ENCODE measurements at places on chromosomes 4 and X.

DNA sequence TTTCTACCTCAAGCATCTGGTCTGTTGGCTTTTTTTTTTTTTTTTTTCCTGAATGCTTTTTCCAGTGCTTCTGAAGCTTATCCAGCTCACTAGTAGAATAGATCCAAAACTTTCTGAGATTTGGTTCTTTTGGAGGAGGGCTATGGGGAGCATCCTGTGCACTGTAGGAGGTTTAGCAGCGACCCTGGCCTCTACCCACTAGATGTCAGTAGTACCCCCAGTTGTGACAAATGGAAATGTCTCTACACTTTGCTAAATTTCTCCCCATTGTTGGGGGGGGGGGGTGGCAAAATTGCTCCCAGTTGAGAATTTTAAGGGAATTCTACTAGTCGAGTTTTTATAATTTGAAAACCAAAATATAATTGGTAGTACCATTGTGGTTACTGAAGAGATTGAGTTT, 23.0 kb upstream of the PPA2 start:
- no peak for DNase-seq

DNA sequence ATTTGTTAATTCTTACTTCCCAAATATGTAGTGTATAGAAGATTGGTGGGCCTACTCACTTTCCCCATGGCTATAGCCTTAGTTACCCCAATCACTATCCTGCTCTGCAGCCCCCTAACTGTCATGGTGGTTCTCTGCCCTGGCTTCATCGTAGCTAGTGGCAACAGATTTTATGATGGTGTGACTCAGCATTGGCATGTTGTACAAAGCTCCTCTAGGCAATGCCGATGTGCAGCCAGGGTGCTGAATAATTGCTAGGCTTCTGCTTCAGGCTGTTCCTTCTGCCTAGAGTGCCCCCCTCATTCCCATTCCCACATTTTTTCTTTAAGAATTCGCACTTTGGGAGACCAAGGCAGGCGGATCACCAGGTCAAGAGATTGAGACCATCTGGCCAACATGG, 35.2 kb downstream of the AFF2 start:
- DNase-seq = no peak

DNA sequence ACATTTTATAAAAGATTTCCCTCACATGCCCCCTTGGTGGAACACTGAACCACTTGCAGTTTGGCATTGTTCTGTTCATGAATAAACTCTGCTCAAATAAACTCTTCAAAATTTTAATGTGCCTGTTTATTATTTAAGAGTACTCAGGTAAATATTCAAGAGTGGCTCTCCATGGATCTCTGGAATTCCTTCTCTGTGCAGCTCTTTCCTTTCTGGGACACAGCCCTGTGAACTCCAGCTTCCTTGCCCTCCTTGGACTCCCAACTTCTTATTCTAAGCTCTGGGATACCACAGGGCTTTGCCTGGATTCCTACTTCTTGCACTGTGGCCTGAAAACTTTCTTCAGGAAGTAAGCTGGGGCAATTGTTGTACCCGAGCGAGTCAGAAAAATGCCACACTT, 8.3 kb downstream of the BEX3 start:
- DNase-seq = no peak

GRCh38 chr4:102606846-102607450, 105.8 kb downstream of the NFKB1 start:
- no peak for DNase-seq

DNA sequence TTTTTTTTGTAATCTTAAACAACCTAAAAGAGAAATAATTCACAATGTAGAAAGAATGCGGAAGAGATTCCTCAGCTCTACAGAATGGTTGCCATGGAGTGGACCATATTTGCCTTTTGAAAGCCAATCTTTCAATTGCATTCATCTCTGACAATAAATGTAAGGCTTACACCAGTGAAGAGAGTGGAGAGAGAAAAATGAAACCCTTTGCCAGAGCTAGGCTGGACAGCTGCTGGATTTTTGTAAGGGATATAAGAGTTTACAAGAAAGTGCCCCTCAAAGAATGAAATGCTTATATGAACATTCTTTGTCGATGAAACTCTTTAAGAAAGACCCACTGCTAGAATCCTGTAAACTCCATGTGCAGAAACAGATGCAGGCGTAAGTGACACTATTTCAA, 66.0 kb upstream of the FAT1 start:
- no peak for DNase-seq

DNA sequence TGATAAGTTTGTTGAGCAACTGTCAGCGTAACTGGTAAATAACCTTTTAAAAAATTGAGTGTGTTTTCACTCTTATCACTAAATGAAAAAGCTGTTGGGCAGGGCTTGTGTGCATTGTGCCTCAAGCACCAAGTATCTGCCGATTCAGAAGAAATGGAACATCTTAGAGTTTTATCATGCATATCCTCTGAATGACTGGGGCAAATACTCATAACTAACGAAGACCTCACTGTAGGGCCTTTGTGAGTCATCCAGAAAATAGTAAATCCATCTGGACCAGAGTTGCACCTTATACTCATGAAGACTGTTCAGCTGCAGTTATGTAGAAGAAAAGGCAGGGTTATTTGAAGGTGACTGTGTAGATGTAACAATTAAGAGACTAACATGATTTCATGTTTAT, 222.1 kb downstream of the CAMK2D start:
- DNase-seq = no peak

DNA sequence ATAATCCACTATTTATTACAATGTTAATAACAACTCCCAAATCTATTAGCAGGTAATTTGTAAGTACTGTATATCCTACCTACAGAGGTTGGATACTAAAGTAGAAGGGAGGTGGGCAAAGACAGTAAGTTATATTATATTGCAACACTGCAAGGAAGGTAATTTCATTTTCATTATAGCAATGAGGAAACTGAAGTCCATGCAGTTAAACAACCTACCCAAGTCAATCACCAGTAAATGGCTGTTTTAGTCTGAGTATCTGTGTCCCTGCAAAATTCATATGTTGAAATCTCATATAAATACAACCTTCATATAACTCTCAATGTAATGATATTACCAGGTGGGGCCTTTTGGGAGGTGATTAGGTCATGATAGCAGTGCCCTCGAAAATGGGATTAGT, 114.4 kb downstream of the SCLT1 start:
- no peak for DNase-seq

- DNase-seq = no peak
Measured at GRCh38 chr4:186727977-186728519, 4.4 kb upstream of the FAT1 start.

DNA sequence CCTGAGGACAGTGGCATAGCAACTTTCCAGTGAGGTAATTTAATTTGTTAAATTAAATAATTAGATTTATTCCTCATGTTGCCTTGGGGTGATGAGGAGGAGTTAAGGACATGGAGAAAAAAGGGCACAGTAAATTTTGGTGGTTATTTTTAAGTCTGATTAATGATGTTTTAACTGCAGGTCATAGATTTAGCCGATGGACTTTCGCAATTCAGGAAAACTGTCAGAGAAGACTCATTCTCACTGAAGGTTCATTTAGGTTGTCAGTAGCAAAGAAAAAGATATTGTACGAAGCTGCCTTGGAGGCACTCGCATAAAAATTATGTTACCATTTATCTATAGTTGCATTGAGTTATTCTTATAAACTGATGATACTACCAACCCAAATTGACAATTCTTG, 164.2 kb upstream of the PITX2 start:
- no peak for DNase-seq
